Omental fat pad (tissue), 4 donors: ENCODE measurements at places on chromosomes 3 and 15.
A peak's percentile ranks its signal among the peaks of the same experiment; 100 is the strongest.

DNA sequence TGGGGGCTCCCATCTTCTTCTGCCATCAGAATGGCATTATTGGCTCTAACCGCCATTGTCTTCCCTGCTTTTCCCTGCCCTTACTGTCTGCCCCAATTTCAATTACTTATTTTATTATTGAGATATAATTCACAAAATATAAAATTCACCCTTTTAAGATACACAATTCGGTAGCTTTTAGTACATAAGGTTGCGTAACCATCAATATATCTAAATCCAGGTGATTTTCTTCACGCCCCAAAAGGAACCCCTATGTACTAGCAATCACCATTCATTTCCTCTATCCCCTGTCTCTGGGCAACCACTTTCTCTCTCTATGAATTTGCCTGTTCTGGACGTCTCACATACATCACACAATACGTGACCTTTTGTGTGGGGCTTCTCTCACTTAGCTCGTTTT is 18.0 kb downstream of the RBP2 start:
- no peak for DNase-seq

DNA sequence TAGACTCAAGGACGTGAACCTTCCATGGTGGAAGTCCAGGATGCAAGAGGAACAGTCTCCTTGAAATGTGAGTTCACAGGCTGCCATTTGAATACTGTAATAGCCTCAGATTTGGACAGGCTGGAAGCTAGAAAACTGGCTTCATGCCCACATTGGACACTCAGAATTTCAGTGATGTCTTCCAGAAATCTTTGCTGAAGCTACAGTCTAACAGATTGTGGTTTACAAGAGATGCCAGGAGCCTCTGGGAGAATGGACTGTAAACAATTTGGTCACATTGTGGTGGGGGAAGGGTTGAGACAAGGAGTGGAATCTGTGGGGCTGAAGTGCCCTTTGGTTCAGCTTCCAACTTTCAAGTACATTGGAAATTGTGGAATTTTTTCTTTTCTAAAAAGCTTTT is 252.0 kb upstream of the PROK2 start:
- no peak for DNase-seq

DNA sequence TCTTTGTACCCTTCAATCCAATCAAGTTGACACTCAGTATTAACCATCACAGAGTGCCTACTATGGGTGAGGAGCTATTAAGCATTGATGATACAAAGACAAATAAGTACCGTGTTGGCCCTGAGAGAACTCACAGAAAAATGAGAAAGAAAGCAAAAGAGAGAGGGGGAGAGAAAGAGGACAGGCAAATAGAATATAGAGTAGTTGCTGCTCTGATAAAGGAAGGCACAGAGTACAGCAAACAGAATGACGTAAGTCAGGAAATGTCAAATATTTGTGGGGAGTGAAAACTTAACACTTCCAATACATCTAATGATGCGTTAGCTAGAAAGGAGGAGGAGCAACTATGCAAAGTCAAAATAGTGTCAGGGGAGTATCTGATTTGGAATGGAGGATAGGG is 320.6 kb upstream of the KCNH8 start:
- no peak for DNase-seq

- no peak for DNase-seq
These were observed 167.3 kb downstream of the XXYLT1 start for GRCh38 chr3:195103623-195104022.

GRCh38 chr3:70871909-70872656 is 559.6 kb upstream of the MDFIC2 start:
- DNase-seq = no peak

DNA sequence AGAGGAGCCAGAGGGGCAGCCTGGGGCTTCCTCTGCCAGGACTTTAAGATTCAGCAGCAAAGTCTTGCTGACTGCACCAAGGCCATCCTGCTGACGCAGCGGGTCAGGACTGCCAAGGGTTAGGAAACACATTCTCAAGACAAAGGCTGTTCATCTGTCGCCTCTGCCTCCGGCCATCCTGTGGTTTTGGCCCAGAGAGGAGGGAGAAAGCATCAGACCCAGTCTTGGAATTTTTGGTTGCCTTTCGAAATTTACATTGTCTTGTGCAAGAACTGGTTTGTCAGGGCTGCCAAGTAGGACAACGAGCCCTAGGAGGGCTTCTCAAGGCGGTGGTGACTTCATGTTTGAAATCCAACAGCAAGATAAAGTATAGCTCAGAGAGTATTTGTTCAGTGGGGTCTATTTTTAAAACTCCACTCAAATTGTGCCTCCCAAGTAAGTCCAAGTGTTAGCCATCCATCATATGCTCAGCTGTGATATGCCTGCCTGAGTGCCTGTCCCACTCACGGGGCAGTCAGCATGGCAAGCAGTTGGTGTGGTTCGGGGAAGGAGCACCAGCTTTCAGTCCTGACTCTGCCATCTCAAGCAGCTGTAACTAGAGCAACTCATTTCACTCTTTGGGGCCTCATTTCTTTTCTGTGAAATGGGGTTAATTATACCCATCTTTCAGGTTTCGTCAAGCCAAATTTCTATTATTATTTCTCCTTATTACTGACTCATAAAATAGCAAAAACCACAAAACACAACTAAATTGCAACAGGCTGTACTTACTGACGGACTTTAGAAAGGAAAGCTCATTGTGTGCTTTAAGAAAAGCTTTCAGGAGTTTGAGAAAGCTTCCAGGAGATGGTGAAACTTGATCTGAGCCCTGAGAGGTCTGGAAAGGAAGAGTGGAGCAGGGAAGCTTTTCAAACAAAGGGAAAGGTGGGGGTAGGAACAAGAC is 42.4 kb upstream of the RHO start:
- peak; percentile 45 for DNase-seq

- DNase-seq = no peak
These were observed 97.4 kb upstream of the RBMS3 start for GRCh38 chr3:29183346-29184087.

GRCh38 chr15:66943456-66944095 is 121.8 kb upstream of the SMAD3 start:
- no peak for DNase-seq

DNA sequence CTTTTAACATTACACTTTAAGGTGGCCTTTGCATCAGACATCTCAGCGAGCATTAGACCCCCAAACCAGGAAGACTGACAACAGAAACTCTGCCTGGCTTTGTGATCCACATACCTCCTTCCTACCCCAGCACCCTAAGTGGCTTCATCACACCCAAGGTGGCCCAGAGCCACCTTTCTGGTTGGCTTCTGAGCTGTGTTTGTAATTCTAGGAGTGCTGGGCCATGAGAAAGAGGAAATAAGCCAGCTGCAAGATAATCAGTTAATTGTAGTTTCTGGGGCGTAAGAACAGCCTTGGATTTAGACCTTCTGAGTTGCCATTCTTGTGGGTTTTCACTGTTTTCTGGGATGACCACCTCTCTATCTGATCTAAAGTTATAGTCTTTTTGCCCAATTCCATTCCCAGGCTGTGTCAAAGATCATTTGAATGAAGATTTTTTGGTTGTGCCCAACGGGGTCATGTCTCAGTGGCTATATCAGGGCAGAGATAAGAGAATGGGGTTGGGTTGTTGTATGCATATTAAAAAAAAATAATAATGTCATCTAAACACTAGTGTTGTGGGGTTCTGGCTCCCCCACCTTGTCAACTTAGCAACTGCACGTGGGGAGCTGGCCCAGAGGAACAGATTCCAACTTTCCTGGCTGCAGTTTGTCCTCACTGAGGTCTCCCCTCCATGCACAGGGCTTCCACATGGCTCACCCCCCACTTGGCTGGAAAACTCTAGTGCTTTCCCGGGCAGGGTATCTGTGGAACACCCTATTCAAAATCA is 234.8 kb upstream of the WNT5A start:
- DNase-seq = no peak

DNA sequence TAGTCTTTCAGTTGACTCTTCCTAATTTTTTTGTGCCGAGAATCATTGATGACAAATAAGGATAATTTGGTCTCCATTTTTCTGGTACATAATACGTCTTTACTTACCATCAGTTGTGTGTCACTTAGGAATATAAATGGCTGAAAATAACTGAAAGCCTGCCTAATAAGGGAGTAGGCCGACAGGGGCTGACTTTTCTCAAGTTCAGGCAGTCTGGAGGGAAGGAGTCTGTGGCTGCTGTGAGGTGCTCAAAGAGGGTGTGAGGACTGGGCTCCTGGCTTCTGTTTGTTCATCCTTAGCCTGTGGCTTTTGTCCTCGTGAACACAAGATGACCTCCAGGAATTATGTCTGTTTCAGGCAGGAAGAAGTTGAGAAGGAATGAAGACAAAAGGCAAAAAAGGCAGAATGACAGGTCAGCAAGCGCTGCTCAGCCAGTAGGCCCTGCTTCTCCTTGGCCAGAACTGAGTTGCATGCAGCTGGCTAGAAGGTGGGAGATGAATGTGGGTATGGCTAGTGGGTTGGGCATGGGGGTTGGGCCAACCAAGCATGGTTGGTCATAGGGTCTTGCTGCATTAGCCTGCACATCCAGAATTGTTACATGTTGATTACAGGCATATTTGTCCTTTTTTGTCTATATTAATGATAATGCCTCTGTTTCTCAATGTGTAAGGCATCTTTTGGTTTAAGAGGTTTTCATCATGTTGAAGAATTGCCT is 29.2 kb downstream of the IGF1R start:
- DNase-seq = no peak

- no peak for DNase-seq
These were observed 3.8 kb downstream of the TCTA start for GRCh38 chr3:49415931-49416601.

- no peak for DNase-seq
These were observed 123.3 kb downstream of the PLOD2 start for GRCh38 chr3:146037697-146038096.

DNA sequence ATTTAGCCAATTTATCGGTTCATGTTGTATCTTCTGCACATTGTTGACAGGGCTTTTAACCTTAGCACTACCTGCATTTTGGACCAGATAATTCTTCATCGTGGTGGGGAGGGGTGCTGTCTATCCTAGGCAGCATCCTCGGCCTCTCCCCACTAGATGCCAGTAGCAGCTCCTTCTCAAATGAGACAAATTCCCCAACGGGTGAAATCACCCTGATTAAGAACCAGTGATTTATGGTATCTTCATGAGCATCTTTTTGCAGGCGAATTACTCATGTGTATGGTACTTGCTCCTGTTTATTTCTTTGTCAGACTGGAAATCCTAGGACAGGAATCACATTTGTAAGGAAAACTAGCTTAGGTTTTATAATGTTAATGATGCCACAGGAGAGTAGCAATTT is 68.0 kb downstream of the C3orf70 start:
- no peak for DNase-seq

- no peak for DNase-seq
These were observed 2.1 kb downstream of the TRIM69 start for GRCh38 chr15:44738340-44738984.

GRCh38 chr15:36883713-36884517 is 216.4 kb downstream of the MEIS2 start:
- peak; percentile 91 for DNase-seq

GRCh38 chr3:184343200-184343876 is 5.9 kb downstream of the FAM131A start:
- DNase-seq = no peak

DNA sequence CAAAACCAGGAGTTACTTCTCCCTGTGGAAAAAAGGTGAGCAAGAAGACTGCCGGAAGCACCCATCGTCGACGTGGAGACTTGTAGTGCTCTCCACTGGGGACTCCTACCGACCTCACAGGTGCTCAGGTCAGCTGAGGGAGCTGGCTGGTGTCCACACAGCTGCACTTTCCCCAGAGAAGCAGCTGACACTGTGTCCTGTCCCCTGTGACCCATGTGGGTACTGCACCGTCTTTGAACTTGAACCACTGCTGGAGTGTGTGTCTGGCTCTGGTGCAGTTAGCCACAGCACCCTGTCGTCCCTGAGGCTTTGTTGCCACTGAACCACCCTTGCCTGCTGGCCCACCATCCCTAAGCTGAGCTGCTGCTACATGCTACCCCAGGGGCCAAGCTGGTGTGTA is 270.8 kb downstream of the CACNA2D3 start:
- DNase-seq = no peak

DNA sequence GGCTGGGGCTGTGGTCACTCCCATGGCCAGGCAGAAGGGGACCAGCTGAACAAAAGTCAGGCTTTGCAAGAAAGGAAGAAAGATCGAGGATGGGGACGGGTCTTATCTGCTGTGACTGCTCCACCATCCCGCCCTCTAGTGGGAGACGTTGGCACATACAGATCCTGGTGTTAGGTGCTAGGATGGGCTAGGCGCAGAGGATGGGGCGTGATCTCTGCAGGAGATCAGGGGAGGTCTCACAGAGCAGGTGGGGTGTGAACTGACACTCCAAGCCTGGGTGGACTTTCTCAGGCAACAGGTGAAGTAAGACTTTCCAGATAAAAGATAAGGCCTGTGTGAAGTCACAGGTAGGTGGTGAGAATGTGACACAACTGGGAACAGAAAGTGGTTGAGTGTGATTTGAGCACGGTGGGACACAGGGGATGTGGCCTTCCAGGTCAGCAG is 141.9 kb upstream of the SMAD3 start:
- DNase-seq = no peak

- no peak for DNase-seq
These were observed 19.8 kb upstream of the DCLK3 start for GRCh38 chr3:36784138-36784635.

DNA sequence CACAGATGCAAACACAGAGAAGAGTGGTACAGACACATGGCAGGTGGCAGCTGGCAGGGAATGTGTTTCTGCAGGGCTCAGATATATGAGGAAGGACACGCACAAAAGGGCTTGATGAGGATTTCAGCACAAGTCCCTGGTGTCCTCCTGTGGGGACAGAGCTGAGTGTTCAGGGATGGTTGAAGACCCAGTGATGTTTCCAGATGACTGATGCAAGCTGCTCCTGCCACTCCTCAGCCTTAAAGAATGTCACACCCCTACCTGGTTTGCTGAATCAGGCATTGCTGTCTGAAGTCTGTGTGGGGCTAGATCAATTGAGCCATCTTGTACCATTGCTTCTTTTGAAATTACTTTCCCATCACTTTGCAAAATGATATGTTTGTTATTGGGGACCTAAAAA is 40.2 kb downstream of the TNFAIP8L3 start:
- no peak for DNase-seq

GRCh38 chr3:71903936-71904335 is 119.0 kb upstream of the PROK2 start:
- no peak for DNase-seq

DNA sequence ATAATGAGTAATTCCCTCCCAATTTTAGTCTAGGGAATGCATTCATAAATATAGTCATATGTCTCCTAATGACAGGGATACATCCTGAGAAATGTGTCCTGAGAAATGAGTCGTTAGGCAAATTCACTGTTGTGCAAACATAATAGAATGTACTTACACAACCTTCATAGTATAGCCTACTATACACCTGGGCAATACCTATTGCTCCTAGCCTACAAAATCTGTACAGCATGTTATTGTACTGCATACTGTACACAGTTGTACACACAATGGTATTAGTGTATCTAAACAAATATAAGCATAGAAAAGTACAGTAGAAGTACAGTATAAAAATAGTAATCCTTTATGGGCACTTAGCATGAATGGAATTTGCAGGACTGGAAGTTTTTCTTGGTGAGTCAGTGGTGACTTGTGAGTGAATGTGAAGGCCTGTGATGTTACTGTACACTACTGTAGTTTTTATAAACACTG is 6.6 kb downstream of the DTWD1 start:
- DNase-seq = no peak

GRCh38 chr3:930866-931265 is 162.0 kb upstream of the CNTN6 start:
- DNase-seq = no peak

- DNase-seq = no peak
These were observed 21.6 kb upstream of the SPTBN5 start for GRCh38 chr15:41915255-41915994.

GRCh38 chr3:124845406-124845805 is 41.8 kb downstream of the ITGB5 start:
- DNase-seq = no peak

- DNase-seq = no peak
These were observed 13.0 kb downstream of the SCN5A start for GRCh38 chr3:38636464-38636863.

- DNase-seq = no peak
These were observed 5.7 kb upstream of the GAP43 start for GRCh38 chr3:115617591-115617990.
